NCI-H1105 treated with DMSO at 0.1 percent for 48 hours (cell line): ENCODE measurements at places on chromosomes 5 and 9.

DNA sequence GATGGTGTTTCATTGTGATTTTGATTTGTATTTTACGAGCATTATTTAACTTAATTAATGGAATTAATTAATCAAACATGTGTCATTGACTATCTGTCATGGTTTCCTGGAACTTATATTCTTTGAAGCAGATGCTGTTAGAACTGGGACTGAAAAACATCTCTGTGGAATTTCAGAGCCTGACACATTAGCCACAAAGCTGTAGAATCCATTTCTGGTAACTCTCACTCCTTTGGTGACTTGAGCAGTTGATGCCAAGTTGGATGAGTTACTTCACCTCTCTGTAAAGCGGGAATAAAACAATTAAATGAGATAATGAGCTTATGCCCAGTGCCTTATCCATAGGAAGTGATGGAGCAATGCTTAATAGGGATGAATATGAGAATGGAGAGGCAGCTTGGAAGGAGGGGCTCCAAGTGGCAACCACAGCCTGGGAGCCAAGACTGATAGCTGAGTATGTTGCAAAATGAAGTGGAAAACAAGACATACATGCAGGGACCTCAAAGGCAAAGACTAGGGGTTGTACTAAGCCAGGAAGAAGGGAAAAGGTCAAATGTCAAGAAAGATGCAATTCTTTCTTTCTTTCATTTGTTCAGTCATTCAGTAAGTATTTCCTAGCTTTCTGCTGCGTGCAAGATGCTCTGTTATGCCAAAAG lies 23.1 kb upstream of the ADRA1B start:
- no peak for DNase-seq

GRCh38 chr9:129285382-129285781 lies 107.3 kb upstream of the IER5L start:
- no peak for DNase-seq

DNA sequence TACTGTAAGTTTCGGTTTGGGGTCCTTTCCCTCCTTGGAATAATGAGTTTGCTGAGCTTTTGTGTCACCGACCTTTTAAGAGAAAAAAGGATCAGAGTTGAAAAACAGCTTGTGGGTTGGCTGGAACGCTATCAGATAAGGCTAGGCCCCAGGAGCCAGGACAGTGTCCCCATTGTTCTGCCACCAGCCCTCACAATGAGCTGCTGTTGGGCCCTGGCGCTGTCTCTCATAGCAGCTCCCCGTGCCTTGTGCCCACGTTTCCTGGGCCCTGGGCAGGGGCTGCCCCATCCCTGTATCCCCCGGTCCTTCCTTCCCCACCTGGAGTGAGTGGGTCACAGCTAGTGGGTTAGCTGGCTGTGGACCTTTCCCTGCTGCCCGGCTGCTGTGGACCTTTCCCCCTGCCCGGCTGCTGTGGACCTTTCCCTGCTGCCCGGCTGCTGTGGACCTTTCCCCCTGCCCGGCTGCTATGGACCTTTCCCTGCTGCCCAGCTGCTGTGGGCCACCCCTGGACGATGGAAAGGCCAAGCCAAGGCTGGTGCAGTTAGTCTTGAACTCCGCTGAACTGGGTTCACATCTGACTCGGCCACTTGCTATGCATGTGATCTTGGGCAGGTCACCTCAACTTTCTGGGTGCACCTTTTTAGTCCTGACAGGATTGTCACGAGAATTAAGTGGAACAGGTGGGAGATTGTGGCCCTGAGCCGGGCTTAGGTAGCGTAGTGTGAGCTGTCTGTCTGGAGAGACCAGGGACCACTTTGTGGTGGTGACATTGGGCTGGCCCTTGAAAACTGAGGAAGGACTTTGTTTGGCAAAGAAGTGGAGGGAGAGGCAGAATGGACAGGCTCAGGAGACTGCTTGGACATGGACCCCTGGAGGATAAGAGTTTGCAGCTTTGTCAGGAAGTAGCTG lies 99.5 kb downstream of the DAB2IP start:
- no peak for DNase-seq

DNA sequence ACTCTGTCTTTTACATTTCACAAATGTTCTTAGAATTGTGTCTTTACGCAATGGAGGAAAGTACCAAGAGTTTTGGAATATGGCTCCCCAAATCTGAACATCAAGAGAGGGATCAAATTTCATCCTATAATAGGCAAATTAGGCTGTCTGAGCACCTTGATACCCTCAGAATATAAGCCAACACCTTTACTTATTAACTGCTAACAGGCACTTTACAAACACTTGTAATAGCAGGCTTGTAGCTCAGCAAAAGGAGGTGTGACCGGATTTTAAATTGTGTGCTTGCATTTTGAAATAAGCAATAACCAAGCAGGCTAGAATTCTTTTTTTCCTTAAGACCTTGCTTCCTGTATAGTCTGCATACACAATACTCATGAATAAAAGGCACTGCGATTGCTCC lies 92.0 kb downstream of the ATP10B start:
- no peak for DNase-seq

- DNase-seq: no peak
Observed at GRCh38 chr9:19918630-19919029, 129.8 kb upstream of the SLC24A2 start.

- no peak for DNase-seq
Observed at GRCh38 chr5:37777432-37778130, 62.3 kb downstream of the GDNF start.

GRCh38 chr5:88666761-88667495 lies 216.1 kb downstream of the MEF2C start:
- DNase-seq: no peak

- DNase-seq: no peak
Observed at GRCh38 chr5:76351577-76351976, 51.5 kb upstream of the IQGAP2 start.
